Trophoblast cell (in vitro differentiated cells and primary cell): ENCODE measurements at places on chromosomes 6 and 20.

GRCh38 chr6:15517600-15517999, 145.2 kb downstream of the DTNBP1 start:
- no peak for DNase-seq

DNA sequence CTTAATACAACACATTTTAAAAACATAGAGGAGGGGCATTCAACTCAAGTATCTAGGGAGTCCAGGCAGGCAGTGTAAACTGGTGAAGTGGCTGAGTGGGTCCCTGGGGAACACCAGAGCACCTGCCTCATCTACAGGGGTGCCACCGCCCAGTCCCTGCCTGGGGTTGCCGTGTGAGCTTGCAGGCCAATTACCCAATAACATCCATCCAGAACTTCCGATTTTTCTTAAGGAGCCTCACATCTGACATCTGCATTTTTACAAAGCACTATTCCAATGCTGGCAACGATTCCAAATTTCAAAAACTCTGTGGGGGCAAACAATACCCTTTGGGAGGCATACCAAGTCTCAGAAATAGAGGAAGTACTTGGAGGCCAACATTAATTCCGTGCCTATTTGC, 288.4 kb upstream of the TSHZ2 start:
- DNase-seq: no peak

DNA sequence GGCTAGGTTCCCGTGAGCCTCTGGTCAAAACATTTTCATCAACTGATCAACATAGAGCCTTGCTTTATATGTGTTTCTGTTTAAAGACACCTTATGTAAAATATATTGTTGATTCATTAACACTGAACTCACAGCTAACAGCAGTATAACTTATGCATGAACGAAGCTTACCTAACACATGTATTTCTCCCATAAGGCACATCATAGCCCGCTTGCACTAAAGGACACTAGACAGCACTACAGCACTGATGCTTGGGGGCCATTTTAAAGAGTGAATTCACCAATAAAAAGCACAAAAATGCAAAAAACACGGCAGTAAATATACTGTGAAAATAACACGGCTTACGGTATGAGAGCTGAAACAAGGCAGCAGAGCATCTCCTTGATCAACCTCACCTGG, 4.0 kb downstream of the FLOT1 start:
- no peak for DNase-seq

- no peak for DNase-seq
Observed at GRCh38 chr20:47642624-47643023, 140.9 kb downstream of the NCOA3 start.

DNA sequence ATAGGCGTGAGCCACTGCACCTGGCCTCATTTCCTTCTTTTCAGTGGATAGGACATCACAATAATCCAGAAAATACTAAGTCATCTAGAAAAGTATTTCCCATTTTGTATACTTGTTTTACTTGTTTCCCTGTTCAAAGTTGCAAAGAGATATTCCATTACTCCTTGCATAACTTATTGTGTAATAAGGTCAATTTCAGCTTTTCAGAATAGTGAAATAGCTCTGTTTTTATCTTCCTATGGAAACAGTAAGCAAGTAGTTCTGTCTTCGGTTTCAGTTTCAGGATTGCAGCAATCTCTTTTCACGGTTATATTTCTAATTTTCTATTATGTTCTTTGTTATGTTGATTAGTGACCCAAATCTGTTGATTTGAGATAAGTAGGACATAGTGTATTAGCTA, 6.0 kb downstream of the STX11 start:
- no peak for DNase-seq

DNA sequence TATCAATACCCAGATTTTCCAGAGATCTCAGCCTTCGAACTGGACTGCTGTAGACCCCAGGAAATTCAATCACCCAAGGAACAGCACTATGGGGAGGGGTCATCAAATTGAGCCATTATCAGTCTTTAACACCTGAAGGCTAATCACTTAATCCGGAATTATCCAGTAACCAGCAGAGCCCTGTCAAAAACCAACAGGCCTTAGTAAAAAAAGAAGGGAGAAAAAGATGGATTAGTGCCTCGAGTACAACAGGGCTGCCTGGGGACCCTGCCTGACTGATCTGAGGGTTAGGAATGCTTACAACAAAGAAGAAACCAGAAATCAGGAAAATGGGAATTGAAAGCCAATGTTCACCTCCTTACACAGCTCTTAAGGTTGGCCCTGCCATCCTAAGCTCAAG, 7.6 kb downstream of the RRAGD start:
- DNase-seq: no peak

- DNase-seq: no peak
Observed at GRCh38 chr6:20028562-20028961, 183.7 kb downstream of the MBOAT1 start.

DNA sequence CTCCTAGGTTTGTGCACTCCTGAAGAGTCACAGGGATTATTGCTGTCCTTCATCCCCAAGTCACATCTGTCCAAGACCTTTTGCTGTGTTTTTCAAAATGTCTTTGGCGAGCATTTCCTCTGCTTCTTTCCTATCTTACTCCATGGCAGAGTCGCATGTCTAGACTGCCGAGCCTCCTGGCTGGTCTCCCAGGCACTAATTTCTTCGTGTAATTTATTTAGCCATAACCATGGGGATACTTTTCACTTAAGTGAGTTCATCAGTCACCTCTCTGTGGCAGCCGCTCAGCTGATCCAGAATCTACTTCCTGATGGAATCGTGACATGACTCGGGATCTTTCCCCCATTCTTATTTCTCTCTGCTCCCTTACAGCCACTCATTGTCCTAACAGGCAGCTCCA, 25.8 kb downstream of the ADGRF5 start:
- no peak for DNase-seq

- DNase-seq: no peak
Observed at GRCh38 chr6:64736421-64736950, 970.5 kb downstream of the EYS start.

- DNase-seq: no peak
Observed at GRCh38 chr6:112806163-112806865, 459.2 kb downstream of the RFPL4B start.

GRCh38 chr6:6884193-6884627, 223.6 kb upstream of the RREB1 start:
- no peak for DNase-seq

DNA sequence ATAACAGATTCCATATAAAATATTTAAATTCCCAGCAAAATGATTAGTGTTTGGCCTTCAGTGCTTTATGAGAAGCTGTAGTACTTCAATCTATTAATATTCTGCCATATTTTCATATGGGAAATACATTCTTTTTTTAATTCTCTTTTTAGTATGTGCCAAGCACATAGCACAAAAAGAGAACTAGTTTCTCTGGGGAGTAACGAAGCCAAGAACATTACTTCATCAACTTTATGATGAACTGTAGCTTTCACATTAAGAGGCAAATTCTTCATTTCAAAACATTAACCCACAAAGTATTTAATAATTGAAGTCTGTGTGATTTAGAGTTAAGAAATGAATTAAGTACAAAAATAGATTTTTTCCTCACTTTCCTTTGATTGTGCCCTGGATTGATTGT, 281.0 kb upstream of the EYS start:
- DNase-seq: no peak

- no peak for DNase-seq
Observed at GRCh38 chr6:97626671-97627441, 343.8 kb upstream of the MMS22L start.

GRCh38 chr20:44406572-44407137, 51.2 kb downstream of the HNF4A start:
- DNase-seq: no peak

- no peak for DNase-seq
Observed at GRCh38 chr6:118494091-118494490, 54.0 kb upstream of the PLN start.

DNA sequence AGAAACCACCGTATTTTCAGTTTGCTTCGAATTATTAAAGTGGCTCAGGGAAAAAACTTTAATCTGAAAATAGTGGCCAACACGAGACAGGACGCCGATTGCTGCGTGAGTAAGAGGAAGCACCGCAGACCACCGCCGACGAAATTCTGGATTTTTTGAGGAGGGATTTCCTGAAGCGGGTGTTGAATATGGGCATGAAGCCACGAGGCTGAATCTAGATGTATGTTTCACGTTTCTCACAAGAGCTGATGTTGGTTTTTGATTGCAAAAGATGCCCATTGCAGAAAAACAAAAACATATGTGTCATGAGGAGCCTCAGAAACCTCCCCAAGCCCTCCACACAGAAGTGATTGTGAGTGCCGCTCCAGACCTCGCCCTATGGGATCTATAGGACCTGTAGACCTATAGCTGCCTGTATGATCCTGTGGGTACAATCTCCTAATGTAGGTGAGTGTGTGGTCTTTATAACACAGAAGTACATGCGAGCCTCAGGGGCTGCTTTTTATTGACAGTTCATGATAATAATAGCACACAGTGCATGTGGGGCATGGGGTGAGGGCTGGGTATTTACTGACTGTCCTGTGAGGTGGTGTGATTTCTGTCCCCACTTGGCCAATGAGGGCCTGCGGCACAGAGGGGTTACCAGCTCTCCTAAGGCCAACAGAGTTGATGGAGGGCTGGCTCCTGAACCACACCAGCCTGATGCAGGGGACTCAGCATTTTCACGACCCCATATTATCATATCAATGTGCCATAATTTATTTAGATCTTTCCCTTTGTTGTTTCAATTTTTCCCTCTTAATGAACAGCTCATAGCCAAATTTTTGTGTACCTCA, 243.9 kb downstream of the DLL1 start:
- DNase-seq: peak; percentile 53

- peak; percentile 80 for DNase-seq
Observed at GRCh38 chr20:17525650-17526049, 5.5 kb downstream of the BFSP1 start.

GRCh38 chr6:65229825-65230224, 477.2 kb downstream of the EYS start:
- no peak for DNase-seq

GRCh38 chr6:12439296-12439695, 149.1 kb downstream of the EDN1 start:
- no peak for DNase-seq

DNA sequence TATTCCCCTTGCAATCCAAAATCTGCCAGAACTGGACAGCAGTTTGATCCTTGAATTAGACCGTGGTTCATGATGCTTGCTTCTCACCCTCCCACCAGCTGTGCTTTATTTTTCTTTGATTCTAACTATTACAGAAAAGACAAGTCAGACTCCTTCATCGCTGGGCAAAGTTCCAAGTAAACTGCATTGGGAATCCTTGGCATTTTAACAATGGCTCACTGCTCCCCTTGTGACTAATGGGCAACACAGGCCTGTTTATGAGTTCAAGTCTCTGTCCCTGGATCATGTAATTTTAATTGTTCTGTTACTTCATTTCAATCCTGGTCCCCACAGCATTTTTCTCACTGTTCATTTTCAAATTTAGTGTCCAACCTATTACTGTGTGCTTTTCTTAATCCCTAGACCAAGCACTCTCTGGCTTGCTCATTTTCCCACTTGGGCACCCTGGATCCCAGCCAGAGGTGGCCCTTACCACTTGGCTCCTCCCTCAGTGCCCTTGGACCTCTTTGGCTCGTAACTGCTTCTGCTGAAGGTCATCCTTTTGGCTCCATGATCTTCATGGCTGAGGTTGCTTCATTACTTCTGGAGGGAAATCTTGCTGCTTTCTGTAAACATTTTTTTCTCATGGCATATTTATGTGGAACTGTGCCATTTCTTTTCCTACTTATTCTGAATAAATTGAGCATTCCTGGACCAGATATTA, 32.8 kb downstream of the PSMB9 start:
- peak; percentile 41 for DNase-seq

- peak; percentile 24 for DNase-seq
Observed at GRCh38 chr6:87068795-87069194, 26.1 kb downstream of the CGA start.

GRCh38 chr6:119226089-119226488, 123.5 kb downstream of the MAN1A1 start:
- no peak for DNase-seq

- no peak for DNase-seq
Observed at GRCh38 chr20:49590163-49591017, 22.5 kb upstream of the PTGIS start.

- peak; percentile 51 for DNase-seq
Observed at GRCh38 chr6:31401403-31401802, 2.0 kb upstream of the MICA start.

GRCh38 chr20:62378215-62378614, 8.7 kb upstream of the RPS21 start:
- peak; percentile 89 for DNase-seq

DNA sequence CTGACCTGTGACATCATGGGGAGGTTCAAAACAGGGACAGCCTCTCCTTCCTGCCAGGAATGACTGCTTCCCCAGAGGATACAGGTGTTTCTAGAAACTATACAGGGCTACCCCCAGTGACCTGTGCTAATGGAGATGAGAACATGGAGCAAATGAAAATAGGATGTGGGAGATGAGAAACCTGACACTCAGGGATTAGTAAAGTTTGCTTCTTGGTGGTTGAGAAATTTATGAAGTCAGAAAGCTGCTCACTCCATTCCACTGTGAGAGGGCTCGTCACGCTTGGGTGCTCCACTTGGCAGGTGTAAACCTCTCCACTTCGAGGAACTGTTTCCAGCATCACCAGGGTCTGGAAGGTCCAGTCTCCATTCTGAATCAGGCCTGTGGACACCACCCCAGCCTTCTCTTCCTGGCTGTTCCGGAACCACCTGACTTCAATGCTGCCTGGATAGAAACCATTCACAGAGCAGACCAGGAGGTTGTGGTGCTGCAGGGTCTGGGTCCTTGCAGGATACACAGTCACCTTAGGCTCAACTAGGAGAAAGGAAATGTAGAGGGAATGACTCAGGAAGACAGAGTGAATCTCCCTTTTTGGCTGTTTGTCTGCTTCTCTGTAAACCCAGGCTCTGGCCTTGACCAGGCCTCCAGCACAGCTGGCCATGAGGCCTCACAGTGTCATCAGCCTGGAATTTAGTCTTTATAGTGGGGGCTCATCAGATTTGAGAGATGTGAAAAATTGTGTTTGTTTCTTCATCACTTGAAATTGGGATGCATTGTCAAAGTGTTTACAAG, 10.8 kb downstream of the HLA-DRB5 start:
- DNase-seq: peak; percentile 6

- DNase-seq: no peak
Observed at GRCh38 chr6:122751326-122751725, 28.2 kb upstream of the FABP7 start.

DNA sequence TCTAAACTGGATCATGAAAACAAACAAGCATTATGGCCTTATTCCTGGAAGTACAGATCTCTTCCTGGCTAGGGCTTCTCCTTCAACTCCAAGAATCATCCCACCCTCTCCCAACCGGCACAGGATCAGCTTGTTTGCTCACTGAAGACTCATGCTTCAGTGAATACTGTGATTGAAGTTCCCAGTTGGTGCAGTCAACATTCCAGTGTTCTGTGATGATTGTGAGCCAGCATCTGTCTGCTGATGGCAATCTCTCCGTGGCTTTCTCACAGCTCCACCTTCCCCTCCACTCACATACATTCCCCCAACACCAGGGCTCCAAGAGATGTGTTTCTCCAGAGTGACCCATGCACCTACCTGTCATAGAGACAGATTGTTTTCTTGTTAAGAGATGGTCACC, 421.3 kb upstream of the BTBD3 start:
- DNase-seq: peak; percentile 82

- peak; percentile 34 for DNase-seq
Observed at GRCh38 chr6:25279748-25280343, 672 bp downstream of the CARMIL1 start.
